ENCODE measurements at places on chromosomes 16 and 17.

DNA sequence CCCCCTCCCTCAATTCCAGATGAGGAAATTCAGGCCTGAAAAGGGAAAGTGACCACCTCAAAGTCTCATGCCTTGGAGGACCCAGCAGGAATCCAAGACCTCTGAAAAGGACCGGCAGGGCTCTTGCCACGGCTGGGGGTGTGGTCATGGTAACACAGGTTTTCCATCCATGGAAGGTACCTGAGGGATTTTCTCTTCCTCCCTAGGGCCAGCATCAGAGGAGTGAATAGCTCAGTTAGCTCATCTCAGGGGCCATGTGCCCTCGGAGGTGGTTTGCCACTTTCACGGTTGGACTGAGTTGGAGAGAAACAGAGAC lies 1.3 kb downstream of the CIITA start:
- peak overlapping the region; percentile 62 for H3K4me3 ChIP-seq
- no peaks in the 10 kb centered on the region for H3K4me1 ChIP-seq
- no peak overlapping the region for H3K27ac ChIP-seq
- no peaks in the 10 kb centered on the region for H3K36me3 ChIP-seq
- no peak for DNase-seq

DNA sequence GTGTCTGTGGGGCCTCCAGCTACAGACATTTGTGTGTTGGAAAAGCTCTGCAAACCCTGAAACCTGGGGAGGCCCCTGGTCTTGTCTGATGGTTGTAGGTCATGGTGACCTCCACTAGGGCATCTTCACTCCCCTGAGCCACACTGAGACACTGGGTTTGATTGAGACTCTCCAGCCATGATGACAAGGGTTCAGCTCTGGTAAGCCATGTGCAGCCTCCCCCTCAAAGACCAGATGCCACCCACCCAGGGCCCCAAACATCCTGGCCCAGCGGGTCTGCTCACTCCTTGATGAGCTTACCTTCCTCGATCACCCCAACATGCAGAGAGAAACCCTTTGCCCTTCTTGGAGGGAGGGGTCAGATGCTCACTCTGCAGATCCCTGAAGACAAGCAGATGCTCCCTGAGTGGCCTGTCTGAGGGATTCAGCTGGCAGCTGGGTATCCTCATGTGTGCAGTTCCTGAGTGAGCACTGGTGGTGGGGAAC lies 101.6 kb downstream of the METRNL start:
- no peaks in the 10 kb centered on the region for H3K27me3 ChIP-seq
- no peak overlapping the region for H3K27ac ChIP-seq
- DNase-seq: no peak
- H3K36me3 ChIP-seq: no peaks in the 10 kb centered on the region
- peaks cover 3% of the 10 kb centered on the region for H3K4me1 ChIP-seq

GRCh38 chr17:15492791-15493692 lies 25.6 kb upstream of the CDRT4 start:
- no peaks in the 10 kb centered on the region for H3K4me1 ChIP-seq
- H3K27ac ChIP-seq: no peak overlapping the region
- H3K27me3 ChIP-seq: no peaks in the 10 kb centered on the region
- no peak for DNase-seq
- no peak overlapping the region for H3K4me3 ChIP-seq

GRCh38 chr16:12240036-12240435 lies 263.5 kb downstream of the SNX29 start:
- no peak overlapping the region for H3K27ac ChIP-seq
- DNase-seq: no peak
- no peak overlapping the region for H3K4me3 ChIP-seq
- H3K36me3 ChIP-seq: no peaks in the 10 kb centered on the region
- peaks cover 5% of the 10 kb centered on the region for H3K4me1 ChIP-seq

All from ascending aorta (tissue), 2 donors.